ENCODE measurements at places on chromosomes 13 and 19.

GRCh38 chr19:9986787-9987281 lies 23.5 kb downstream of the COL5A3 start:
- DNase-seq = peak; percentile 84

- DNase-seq = no peak
Measured at GRCh38 chr13:45441633-45442032, 23.1 kb upstream of the COG3 start.

DNA sequence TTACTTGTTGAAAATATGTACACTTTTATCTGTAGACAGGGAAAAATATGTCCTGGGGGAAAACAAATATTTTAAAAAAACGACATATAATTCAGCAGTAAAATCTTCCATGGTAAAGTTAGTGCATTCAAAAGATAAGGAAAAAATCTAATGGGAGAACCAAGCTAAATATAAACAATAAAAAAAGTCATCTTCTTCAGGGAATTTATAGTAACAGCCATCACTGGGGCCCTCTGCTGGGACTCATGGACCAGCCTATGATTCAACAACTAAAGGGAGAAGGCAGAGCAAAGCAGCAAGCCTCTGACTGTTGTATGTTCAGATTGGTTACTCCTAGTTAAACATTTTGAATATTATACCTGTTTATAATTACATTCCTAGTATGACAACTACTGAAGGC lies 93.0 kb downstream of the ITGBL1 start:
- DNase-seq = no peak

DNA sequence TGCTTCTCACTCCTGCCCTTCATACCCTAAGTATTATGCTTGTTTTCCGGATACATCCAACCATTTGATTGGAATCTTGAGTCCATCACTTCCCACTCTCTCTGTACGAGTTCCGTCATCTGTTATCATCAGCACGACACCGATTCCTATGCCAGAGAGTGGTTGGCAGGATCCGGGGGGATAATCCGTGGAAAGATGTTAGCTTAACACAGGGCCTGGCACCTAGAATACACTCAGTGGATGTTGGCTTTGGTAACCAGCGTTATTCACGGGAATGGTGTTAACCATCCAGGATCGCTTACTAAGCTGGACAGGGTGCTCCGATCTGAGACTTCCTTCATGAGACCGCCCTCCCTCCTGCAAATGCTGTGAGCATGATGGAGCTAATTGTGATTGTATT lies 12.4 kb downstream of the VSTM2B start:
- no peak for DNase-seq

GRCh38 chr13:49521224-49521623 lies 25.5 kb downstream of the PHF11 start:
- no peak for DNase-seq

DNA sequence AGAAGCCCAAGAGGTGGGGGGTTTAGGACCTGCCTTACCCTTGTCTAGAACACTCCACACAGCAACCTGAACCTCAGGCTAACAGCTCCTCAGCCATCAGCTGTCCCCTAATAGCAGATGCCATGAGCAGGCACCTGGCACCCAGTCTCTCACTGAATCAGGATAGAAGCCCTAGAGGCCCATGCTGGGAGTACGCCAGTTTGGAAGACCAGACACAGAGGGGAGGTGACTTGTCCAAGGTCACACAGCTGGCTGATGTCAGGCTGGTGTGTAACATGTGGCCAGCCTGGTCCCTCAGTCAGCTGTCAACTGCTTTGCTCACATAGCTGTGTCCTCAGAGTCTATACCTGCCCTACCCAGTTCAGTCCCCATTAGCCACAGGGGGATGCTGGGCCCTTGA lies 12.8 kb upstream of the SAMD1 start:
- DNase-seq = peak; percentile 16

- no peak for DNase-seq
Measured at GRCh38 chr19:30361721-30362120, 10.5 kb upstream of the ZNF536 start.

All from right hindlimb (tissue), 1 donor.